ENCODE measurements at places on chromosomes 12 and 14. TPM values are rescaled to one million over a fixed set of nuclear protein-coding genes. Genes with fewer than 3 reads are reported as not detected.

- H3K36me3 ChIP-seq = peaks cover 23% of the 10 kb centered on the region
- peaks cover 22% of the 10 kb centered on the region for H3K4me1 ChIP-seq
- no peak for DNase-seq
Observed at GRCh38 chr14:103725001-103725682, 9.5 kb downstream of the ZFYVE21 start.

TDRD9 gene
- 12.0 TPM for total RNA-seq

SLC7A7 gene
- 38.5 TPM for total RNA-seq

PMCH gene
- not detected for total RNA-seq

- no peaks in the 10 kb centered on the region for H3K27me3 ChIP-seq
- no peaks in the 10 kb centered on the region for H3K36me3 ChIP-seq
- no peak for DNase-seq
- H3K4me3 ChIP-seq = no peak overlapping the region
Observed at GRCh38 chr12:96223411-96224218, 29.4 kb downstream of the ELK3 start.

- H3K4me3 ChIP-seq = no peak overlapping the region
- H3K4me1 ChIP-seq = no peaks in the 10 kb centered on the region
- DNase-seq = no peak
- no peak overlapping the region for H3K27ac ChIP-seq
Observed at GRCh38 chr14:101492716-101493115, 68.6 kb upstream of the DIO3 start.

- no peak overlapping the region for H3K27ac ChIP-seq
- H3K36me3 ChIP-seq = no peaks in the 10 kb centered on the region
- H3K4me3 ChIP-seq = no peak overlapping the region
- no peaks in the 10 kb centered on the region for H3K27me3 ChIP-seq
- H3K4me1 ChIP-seq = peaks cover 60% of the 10 kb centered on the region
Observed at GRCh38 chr14:55607386-55607785, 27.4 kb downstream of the KTN1 start.

NELL2 gene
- total RNA-seq = 0.63 TPM

DNA sequence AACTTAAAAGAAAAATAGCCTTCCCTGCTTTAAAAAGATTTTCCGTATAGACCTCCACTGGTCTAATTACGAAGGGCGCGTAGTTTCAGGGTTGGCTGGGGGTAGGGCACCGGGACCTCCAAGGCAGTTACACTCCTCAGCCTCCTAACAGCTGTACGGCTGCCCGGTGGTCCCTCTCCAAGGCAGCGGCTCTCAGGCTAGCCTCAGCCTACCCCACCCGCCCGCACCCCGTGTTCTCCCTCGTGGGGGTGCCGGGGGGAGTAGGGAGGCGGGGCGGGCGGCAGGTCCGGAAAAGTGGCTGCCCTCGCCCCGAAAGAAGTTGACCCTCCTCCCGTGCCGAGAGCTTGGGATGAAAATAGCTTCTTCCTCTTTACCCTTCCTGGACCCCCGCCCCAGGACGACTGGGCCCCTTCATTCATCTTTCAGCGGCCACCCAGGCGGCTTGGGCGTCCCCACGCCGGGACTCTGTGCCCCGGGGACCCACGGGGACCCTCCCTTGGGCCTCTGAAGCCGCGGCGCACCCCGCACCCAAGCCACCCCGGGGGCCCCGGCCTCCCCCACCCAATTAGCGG lies 991 bp upstream of the RCOR1 start:
- no peaks in the 10 kb centered on the region for H3K36me3 ChIP-seq
- no peak for DNase-seq
- peak overlapping the region; percentile 95 for H3K27ac ChIP-seq
- peaks cover 24% of the 10 kb centered on the region for H3K4me1 ChIP-seq
- H3K4me3 ChIP-seq = peak overlapping the region; percentile 93

HRK gene
- 0.14 TPM for total RNA-seq

DNA sequence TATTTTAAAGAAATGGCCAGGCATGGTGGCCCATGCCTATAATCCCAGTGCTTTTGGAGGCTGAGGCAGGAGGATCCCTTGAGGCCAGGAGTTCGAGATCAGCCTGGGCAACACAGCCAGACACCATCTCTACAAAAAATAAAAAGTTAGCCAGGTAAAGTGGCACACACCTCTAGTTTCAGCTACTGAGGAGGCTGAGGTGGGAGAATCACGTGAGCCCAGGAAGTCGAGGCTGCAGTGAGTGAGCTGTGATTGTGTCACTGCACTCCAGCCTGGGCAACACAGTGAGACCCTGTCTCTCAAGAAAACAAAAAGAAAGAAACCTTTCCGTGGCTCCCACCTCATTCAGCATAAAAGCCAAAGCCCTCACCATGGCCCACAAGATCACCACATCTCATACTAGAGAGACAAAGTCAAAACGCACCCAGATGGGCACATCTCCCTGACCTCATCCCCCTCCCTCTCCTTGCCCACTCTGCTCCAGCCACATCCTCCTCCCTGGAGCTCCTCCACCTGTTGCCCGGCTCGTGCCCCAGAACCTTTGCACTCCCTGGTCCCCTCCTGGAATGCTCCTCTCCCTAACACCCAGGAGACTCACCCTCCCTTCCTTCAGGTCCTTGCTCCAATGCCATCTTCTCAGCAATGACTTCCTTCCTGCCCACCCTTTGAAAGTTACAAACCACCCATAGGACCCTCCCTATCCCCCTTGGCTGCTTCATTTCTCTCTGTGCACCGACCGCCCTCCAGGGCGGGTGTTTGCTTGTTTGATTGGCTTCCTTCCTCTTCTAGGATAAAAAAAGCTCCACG lies 4.8 kb upstream of the SCARB1 start:
- no peak for DNase-seq
- peaks cover 5% of the 10 kb centered on the region for H3K4me1 ChIP-seq
- H3K36me3 ChIP-seq = no peaks in the 10 kb centered on the region
- no peak overlapping the region for H3K27ac ChIP-seq

DNA sequence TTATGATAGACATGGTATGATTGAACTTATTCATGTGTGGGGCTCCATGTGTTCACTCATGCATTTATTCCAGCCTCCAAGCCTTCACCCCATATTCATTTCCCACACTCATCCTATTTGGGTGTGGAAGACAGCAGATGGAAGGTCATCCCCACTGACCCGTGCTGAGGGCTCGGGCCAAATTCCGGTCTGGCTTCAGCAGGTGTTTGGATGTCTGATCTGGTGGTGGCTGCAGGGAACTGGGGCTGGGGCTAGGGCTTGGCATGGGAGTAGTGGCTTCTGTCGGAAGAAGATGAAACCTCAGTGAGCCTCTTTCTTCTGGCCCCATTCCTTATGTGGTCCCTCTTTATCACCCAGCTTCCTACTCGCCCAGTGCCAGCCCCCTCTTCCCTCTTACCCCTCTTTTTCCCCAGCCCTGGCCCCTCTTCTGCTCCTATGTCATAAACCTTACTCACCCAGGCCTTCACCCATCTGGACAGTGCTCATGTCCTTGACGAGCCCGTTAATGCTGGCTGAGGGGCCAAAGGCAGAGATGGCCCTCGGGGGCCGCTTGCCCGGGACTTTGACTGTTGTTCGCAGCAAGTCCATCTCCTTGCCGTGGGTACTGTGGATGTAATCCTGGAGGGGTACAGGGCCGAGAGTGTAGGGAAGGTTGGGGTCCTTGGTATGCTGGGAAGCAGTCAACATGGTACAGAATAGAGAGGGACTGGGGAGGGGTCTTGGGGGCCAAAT lies 8.0 kb downstream of the AGAP2 start:
- peaks cover 21% of the 10 kb centered on the region for H3K4me1 ChIP-seq
- H3K36me3 ChIP-seq = no peaks in the 10 kb centered on the region
- H3K27me3 ChIP-seq = no peaks in the 10 kb centered on the region
- H3K27ac ChIP-seq = no peak overlapping the region
- DNase-seq = no peak

DNA sequence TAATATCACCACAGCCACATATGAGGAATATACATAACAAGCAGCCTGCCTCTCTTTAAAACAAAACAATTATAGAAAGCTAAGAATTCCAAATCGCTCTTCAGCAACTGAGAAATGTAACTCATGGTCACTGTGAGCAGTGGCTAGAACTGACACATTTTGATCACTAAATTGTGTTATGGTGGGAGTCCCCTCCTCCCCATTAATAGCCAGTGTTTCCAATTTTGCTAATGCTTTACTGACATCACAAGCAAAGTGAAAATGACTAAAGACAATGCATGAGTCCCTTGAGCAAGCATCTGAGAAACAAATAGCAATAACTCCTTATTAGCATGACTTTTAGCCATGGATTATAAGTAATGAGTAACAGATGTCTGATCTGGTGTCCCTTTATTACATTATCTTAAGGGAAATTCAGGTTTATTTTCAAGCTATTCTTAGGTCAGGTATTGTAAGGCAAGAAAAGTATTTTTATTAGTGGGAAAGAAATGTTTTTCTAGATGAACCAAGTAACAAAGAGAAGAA lies 148.3 kb downstream of the KCNH5 start:
- no peaks in the 10 kb centered on the region for H3K27me3 ChIP-seq
- H3K4me1 ChIP-seq = no peaks in the 10 kb centered on the region
- no peak overlapping the region for H3K4me3 ChIP-seq
- no peak for DNase-seq
- no peak overlapping the region for H3K27ac ChIP-seq

SERPINA1 gene
- total RNA-seq = 22.4 TPM

GRCh38 chr12:19967431-19967830 lies 400.9 kb upstream of the PDE3A start:
- no peaks in the 10 kb centered on the region for H3K36me3 ChIP-seq
- H3K4me3 ChIP-seq = no peak overlapping the region
- H3K4me1 ChIP-seq = peaks cover 79% of the 10 kb centered on the region
